Gastrocnemius medialis (tissue), 4 donors: ENCODE measurements at places on chromosomes 2 and 18.
A peak's percentile ranks its signal among the peaks of the same experiment; 100 is the strongest.

GRCh38 chr2:170965446-170966225 lies 36.6 kb downstream of the GORASP2 start:
- no peak for DNase-seq

DNA sequence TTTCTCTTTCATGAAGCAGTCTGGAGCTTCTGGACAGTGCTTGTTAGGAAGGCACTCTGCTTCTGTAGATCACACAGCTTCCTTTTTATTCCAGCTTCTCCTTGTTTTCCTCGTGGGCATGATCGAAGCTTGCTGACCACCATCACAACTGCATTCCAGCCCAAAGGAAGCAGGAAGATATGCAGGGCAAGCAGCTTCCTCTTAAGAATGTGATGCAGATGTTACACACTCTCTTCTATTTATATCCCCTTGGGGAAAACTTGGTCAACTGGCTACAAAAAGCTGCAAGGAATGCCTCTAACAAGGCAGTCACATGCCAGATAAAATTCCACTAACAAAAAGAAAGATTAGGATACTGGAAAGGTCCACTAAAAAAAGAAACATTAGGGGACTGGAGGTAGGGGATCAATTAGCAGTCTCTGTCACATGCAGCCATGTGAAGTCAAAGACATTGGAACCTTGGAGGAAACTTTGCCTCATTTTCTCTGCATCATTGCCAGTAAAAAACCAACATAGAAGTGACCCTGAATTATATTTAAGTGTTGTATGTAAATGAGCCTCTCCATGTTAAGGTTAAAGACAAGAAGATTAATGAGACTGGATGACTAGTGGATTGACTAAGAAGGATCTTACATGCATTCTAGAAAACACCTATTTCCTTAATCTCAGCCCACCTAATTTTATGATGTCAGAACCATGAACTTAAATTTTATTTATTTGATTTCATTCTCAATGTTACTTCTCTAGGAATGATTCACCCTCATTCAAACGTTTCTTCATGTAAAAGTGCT lies 98.3 kb downstream of the NAB1 start:
- DNase-seq: no peak

- DNase-seq: no peak
These were observed 11.6 kb downstream of the TRIB2 start for GRCh38 chr2:12728221-12728777.

- DNase-seq: no peak
These were observed 36.1 kb upstream of the CAB39 start for GRCh38 chr2:230676546-230676945.

DNA sequence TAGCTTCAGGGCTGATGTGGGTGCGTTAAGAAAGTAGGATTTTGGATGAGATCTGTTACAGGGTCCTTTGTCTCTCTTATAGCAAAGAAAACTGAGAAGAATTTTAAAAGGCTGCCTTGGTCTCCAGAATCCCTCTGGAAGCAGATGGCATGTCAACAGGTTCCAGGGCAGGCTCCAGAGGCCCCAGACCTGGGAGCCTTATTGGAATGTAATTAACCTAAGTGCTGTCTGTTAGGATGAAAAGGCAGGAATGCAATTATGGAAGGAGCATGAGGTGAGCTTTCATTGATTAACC lies 97.2 kb upstream of the PKDCC start:
- no peak for DNase-seq

DNA sequence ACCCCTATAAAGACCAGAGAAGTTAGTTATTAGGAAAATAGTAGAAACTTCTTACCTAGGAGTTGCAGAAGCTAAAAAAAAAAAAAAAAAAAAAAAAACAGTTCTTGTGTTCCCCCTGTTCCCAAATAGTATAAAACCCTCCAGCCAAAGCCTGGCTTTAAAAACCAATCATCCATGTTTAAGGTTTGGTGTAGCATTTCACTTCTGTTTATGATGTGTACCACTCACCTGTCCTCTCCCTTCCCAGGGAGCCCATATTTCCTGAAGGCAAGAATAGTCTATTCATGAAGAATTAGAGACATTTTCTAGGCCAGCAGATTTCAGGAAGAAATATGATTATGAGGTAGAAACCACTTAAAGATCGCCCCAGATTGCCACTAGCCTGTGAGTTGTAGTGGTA lies 273.6 kb downstream of the SETBP1 start:
- DNase-seq: no peak

GRCh38 chr2:142176941-142177340 lies 46.1 kb upstream of the LRP1B start:
- no peak for DNase-seq

DNA sequence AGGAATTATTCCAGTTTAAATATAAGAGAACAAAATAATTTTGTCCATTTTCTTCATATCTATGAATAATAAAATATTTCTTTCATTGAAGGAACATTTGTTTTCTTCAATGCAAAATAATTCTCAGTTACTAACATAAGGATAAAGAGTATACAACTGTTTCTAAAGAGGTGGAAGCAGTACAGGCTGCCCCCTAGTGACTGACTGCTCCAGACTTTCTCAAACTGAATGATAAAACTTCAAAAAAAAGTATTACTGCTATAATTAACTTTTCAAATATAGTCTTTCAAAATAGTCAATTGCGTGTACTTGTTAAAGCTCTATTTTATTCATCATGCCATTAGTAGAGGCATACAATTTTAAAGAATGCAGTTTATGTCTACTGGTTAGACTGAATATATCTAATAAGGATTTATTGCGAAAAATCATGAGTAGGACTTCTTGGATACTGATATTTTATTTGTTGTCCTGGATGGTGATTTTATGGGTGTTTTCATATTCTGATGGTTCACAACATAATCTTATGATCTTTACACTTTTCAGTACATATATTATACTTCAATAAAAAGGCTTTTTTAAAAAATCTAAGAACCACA lies 100.1 kb downstream of the WDPCP start:
- no peak for DNase-seq

- DNase-seq: no peak
These were observed 151.1 kb downstream of the GALNT1 start for GRCh38 chr18:35732636-35733035.

GRCh38 chr2:198238429-198238828 lies 434.0 kb downstream of the PLCL1 start:
- no peak for DNase-seq

- peak; percentile 16 for DNase-seq
These were observed 1.1 kb downstream of the RNF103 start for GRCh38 chr2:86622519-86623042.

GRCh38 chr2:66675591-66675990 lies 240.7 kb downstream of the MEIS1 start:
- no peak for DNase-seq

DNA sequence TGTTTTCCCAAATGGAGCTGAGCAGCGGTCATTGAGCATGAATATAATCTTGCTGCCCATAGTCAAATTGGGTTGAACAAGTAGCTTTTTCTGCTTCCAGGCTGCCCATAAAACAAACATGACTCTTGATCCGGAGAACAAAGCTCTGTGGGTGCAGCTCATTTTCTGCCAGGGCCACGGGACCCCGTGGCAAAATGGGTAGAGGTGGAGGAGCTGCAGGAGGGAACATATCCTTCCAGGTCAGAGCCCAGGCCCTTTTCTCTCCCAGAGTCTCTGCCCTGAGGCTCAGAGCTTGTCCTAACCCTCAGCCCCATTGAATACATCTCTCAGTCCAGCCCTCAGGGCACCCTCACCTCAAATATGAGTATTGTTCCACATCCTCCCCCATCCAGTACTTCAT lies 151.6 kb upstream of the TWIST2 start:
- DNase-seq: no peak

DNA sequence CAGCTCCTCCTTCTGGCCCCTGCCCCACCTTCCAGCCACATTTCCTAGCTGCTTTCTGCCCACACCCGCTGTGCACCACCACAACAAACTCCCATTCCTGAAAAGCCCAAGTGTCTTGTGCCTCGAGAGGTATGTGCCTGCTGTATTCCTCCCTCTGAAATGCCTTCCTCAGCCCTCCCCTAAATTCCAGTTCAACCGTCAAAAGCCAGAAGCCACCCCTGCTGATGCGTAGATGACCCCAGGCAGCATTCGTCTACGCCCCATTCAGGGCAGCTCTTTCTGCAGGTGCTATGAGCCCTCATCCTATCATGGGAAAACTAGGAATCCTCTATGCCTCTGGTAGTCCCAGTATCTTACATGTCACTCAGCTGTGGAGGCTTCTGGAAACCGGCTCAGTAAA lies 71.7 kb downstream of the DNMT3A start:
- no peak for DNase-seq

- DNase-seq: no peak
These were observed 136.6 kb downstream of the SPAG16 start for GRCh38 chr2:213420828-213421385.

DNA sequence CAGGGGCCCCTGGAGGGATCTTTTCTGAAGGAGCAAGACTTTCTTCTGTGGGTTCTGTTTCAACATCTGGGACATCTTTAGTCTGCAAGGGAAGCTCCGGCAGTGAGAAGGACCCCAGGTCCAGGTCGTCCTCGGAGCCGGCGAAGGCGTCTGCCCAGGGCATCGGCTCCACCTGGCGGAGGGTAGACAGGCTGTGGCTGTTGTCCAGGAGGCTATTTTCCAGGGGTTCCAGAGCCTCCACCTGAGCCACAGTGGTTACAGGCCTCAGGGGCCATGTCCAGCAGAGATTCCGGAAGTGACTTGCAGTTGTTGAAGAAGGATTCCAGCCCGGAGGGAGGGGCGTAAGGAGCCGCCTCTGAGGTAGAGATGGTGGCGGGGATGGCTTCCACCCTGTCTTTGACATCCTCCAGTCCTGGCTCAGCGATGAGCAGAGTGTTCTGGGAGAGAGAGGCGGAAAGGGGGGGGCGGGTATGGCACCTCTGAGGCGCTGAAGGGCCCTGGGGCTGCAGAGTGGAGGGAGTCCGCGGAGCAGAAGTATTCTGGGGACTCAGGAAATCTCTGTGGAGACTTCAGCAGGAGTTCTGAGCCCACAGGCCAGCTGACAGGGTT lies 891.3 kb upstream of the LRRTM1 start:
- no peak for DNase-seq

GRCh38 chr2:82027921-82028615 lies 1723.5 kb upstream of the LRRTM1 start:
- DNase-seq: no peak

- peak; percentile 73 for DNase-seq
These were observed 503 bp downstream of the ZNF513 start for GRCh38 chr2:27379836-27380625.

GRCh38 chr2:181876614-181877063 lies 14.9 kb upstream of the ITPRID2 start:
- no peak for DNase-seq

- DNase-seq: no peak
These were observed 48.1 kb downstream of the SH3BP4 start for GRCh38 chr2:234999740-235000425.

DNA sequence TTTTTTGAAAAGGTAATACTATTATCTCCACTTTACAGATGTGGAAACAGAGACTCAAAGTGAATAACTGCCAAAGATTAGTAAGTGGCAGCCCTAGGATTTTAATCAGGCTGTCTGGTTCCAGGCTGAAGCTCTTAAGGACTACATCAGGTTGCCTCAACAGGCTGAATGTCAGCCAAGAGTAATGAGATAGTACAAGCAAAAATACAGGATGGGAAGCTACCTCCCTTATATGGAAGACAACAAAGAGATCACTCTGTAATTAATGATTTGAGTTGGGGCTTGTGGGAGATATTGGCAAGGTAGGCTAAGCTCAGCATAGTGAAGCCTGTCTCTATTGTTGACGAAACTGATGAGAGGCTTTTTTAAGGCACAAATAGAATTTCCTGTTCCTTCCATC lies 323.1 kb downstream of the KCNJ3 start:
- no peak for DNase-seq

DNA sequence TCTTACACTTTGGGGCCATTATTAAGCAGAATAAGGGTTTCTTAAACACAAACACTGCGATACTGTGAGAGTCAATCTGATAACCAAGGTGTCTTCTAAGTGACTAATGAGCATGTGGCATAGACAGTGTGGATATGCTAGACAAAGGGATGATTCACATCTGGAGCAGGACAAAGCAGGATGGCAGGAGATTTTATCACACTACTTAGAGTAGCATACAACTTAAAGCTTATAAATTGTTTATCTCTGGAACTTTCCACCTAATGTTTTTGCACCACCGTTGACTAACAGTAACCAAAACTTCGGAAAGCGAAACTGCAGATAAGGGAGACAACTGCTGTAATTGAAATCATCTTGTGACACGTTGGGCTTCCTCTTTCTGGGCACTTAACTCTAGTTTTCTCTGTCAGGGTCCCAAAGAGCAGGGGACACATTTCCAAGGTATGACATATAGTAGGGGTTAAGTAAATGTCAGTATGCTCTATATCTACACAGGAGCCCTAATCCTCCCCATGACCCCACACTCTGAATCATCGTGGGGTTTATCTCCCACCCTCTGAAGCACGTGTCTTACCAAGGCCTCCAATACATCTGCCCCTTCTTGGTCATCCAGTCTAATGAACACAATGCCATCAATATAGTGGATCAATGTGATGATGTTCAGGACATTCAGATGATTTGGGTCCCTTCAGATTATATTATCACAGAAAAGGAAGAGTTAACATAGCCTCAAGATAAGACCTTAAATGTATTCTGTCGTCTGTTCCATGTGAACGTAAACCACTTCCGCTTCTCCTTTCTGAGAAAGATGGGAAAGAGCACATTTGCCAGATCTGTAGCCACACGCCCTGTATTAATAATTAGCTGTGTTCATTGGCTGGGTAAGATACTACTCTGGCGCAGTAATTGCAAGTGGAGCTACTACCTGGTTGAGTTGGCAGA lies 78.7 kb downstream of the FTCDNL1 start:
- DNase-seq: no peak

DNA sequence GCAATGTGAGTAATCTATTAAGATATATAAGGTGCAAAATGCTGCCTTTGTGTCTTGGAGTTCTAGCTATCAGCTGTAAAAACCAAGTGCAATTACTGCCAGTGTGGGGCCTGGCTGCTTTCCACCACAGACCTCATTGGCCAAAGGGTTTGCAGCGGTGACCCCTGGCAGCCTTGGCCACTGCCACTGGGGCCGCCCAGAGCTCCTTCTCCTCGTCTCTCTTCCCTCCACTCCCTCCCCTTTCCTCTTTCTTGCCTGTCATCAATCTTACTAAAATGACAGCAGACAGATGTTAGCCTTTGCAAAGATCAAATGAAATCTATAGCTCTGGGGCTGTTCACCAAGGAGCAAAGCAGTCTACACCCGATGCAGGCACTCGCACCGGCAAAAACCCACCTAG lies 986.3 kb downstream of the BCL11A start:
- DNase-seq: no peak

DNA sequence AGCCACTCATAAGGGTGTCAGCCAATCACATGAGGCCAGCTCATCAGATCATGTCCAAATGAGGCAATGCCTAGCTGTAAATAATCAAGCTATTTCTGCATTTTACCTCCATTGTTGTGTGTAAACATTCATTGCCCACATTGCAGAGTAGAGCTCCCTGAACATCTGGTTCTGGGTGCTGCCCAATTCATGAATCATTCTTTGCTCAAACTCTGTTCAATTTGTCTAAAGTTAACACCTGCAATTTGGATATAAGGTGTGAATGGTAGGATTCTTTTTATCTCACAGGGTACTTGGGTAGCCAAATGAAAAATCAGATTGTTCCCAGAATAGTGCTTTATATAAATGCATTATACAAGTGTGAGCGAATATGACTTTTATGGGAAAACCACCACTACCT lies 345.5 kb upstream of the NT5C1B start:
- no peak for DNase-seq

- DNase-seq: no peak
These were observed 8.8 kb upstream of the ZBTB7C start for GRCh38 chr18:48417985-48418384.
